Nasal cavity respiratory epithelium epithelial cell of viscerocranial mucosa (primary cell): ENCODE measurements at places on chromosomes 12 and 14. TPM values are rescaled to one million over a fixed set of nuclear protein-coding genes. Genes with fewer than 3 reads are reported as not detected.

CCDC196 gene
- total RNA-seq: not detected in 2 replicates

TAS2R42 gene
- not detected in 2 replicates for total RNA-seq

TOMM20L gene
- total RNA-seq: not detected in 2 replicates

NEUROD4 gene
- not detected in 2 replicates for total RNA-seq

B3GNT4 gene
- 0.68 and 5.6 TPM in 2 replicates for total RNA-seq

SLCO1B1 gene
- total RNA-seq: not detected in 2 replicates

APOF gene
- total RNA-seq: not detected in 2 replicates

GLTP gene
- total RNA-seq: 95.5 and 174 TPM in 2 replicates

KRT77 gene
- not detected in 2 replicates for total RNA-seq

FOXG1 gene
- total RNA-seq: 0.34 and 3.7 TPM in 2 replicates

RDH16 gene
- total RNA-seq: 0.34 and 6.3 TPM in 2 replicates
